ENCODE measurements at places on chromosomes 3 and 15.

GRCh38 chr3:46501702-46502101, 3.9 kb downstream of the RTP3 start:
- DNase-seq = no peak

- DNase-seq = no peak
Measured at GRCh38 chr3:125556314-125556713, 36.3 kb upstream of the SNX4 start.

GRCh38 chr3:47912006-47912504, 104.2 kb downstream of the MAP4 start:
- DNase-seq = no peak

GRCh38 chr3:55085231-55085630, 157.4 kb upstream of the LRTM1 start:
- DNase-seq = no peak

DNA sequence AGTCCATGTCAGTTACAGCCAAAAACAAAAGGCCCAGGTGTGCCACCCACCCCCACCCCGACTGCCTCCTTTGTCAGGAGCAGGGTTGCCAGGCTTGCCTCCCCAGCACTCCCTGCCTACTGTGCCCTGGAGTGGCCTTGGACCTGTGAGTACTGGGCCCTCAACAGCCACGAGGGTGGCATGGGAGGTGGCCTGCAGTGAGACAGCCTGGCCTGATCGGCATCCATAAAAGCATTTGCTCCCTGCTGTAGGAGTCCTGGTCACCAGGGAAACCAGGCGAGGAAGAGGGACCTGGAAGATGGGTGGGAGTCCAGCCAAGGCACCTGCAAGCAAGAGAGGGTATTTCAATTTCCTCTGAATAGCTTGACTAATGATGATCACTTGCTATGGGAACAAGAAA, 56.4 kb upstream of the KCNMB2 start:
- DNase-seq = no peak

- DNase-seq = no peak
Measured at GRCh38 chr3:76134166-76134565, 348.8 kb upstream of the ZNF717 start.

GRCh38 chr3:150022381-150023238, 51.9 kb upstream of the PFN2 start:
- DNase-seq = no peak

DNA sequence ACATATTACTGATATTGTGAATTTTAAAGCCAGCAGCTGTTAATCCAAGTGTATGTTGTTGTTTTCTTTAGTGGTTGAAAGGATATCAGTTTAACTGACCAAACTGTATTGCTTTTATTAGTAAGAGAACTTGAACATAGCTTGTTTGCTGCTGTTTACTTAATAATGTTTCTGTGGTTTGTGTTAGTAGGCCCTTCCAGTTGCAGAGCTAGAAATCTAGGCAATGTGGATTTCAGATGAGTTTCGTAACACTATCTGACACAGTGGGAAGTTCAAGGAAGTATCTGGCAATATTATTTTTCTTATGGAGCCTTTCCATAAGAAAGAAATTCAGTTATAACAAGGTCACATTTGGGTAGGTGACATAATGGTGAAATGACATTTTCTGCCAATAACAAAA, 18.5 kb downstream of the ZNF609 start:
- no peak for DNase-seq

DNA sequence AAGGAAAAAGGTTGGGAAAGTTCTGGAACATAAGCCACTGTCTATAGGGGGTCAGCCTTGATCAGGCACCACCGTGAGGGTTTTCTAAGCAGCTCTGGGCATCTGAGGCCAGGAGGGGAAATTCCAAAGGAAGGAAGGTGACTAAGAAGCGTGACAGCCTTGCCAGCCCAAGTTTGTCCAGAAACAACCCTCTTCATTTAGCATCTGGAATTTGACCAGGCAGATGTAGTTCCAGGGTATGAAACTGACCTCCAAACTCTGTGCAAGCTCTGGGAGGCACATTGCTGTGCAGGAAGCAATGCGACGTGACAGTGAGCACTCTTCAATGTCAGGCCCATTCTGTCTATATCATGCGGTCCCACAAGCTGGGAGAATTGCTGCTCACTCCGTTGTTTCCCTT, 85.4 kb upstream of the TPM1 start:
- no peak for DNase-seq

- no peak for DNase-seq
Measured at GRCh38 chr3:110814170-110815007, 257.2 kb upstream of the NECTIN3 start.

- peak; percentile 43 for DNase-seq
Measured at GRCh38 chr3:4978204-4978965, 852 bp upstream of the BHLHE40 start.

DNA sequence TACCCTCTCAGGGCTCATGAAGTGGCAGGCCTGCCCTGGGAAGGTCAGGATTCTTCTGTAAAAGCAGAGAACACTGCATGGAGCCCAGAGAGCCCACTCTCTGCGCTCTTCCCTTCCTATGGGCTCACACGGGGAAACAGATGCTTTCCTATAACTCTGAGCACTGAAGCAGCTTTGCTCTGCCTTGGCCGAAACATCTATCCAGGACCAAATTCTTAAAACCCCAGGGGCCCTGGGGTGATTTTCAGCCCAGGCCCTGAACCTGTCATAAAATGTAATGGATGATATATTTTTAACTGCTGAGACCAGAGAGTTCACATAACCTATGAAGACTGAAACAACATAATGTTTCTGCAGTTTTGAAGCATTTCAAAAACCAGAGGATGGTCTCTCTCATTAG, 249.9 kb upstream of the CTDSPL start:
- DNase-seq = no peak

GRCh38 chr3:178456621-178457285, 79.5 kb upstream of the KCNMB2 start:
- DNase-seq = no peak

GRCh38 chr3:127485396-127486170, 105.0 kb downstream of the TPRA1 start:
- DNase-seq = no peak

- no peak for DNase-seq
Measured at GRCh38 chr3:76107935-76108570, 322.7 kb upstream of the ZNF717 start.

DNA sequence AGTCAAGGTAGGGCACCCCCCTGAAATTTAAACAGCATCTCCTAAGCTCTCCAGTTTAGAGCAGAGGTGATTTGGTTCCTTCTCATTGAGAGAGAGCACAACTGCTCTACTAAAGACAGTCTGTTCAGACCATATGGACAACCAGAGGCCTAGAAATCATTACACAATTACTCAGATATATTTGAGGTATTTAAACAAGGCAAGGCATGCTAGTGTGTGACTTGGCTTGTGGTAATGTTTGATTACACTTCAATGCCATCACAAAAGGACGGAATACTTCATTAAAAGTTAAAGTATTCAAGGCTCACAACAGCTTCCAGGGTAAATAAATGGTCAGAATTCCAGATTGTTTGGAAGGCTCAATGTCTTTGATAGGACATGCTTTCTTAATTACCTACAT, 110.2 kb downstream of the LRTM1 start:
- DNase-seq = no peak

GRCh38 chr15:28952666-28953491, 67.1 kb downstream of the APBA2 start:
- no peak for DNase-seq

- DNase-seq = no peak
Measured at GRCh38 chr15:93866948-93867347, 364.4 kb upstream of the MCTP2 start.

- no peak for DNase-seq
Measured at GRCh38 chr3:46480491-46481195, 15.9 kb upstream of the LTF start.

DNA sequence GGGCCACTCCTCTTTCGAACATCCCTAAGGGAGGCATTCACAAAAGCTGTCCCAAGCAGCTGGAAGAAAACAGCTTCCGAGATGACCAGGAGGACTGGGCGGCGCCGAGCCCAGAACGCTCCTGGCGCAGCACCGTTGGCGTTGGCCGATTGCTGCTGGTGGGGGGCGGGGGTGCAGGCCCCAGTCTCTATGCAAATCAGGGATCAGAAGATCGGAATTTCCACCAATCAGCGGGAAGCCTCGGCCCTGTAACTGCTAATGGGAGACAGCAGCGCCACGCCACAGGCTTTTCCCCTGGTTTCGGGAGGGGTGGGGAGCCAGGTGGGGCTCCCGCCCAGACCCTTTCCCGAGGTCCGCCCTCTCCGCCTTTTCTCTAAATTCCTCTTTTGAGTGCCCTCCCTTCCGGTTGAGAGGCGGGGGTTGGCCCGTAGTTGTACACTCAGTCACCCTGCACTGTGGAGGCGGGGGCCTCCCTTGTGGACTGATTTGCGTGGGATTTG, 27.0 kb downstream of the HMCES start:
- no peak for DNase-seq

- DNase-seq = no peak
Measured at GRCh38 chr3:54988838-54989630, 61.2 kb upstream of the LRTM1 start.

DNA sequence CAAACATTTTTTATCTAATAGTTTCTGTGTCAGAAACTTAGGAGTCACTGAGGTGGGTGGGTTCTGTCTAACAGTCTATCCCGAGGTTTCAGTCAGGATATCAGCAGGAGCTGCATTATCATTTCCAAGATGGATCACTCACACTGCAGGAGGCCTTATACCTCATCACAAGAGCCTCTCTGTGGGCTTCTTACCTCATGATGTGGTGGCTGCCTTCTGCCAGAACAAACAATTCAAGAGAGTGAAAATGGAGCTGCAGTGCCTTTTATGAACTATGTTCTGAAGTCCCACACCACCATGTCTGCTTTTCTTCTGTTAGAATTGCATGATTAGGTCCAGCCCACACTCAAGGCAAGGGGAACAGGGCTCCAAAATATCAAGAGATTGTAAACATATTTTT, 27.9 kb downstream of the RFX7 start:
- no peak for DNase-seq

DNA sequence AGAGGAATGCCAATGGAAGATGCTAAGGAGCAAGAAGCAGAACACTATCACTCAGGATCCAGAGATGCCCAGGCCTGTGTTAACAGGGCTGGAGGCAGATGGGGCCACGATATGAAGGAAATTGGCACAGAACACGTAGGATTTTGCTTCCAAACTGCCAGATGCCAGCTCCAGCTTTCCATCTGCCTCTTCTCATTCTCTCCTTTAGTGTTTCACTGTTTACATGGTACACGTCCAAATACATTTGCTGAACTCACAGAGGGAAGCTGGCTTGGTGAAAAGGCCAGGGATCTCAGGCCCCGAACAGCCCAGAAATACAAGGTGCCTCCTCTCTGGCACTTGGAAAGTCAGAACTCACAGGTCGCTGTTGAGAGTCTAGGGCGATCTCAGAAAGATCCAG, 187.0 kb downstream of the NTRK3 start:
- DNase-seq = no peak

- no peak for DNase-seq
Measured at GRCh38 chr3:152019508-152019907, 146.1 kb downstream of the SUCNR1 start.

GRCh38 chr15:73575636-73576247, 57.4 kb downstream of the NPTN start:
- no peak for DNase-seq

- DNase-seq = no peak
Measured at GRCh38 chr3:21462141-21462540, 288.9 kb downstream of the ZNF385D start.

DNA sequence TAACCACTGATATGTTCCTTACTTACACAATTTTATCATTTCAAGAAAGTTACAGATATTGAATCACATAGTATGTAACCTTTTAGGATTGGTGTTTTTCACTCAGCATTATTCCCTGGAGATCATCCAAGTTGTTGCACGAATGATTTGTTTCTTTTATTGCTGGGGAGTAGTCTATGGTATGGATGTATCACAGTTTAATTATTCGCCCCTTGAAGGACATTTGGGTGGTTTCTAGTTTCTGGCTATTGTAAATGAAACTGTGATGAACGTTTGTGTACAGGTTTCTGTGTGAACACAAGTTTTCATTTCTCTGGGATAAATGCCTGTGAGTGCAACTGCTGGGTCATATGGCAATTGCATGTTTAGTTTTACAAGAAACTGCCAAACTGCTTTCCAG, 68.8 kb downstream of the NMNAT3 start:
- no peak for DNase-seq

GRCh38 chr15:83767741-83768140, 113.8 kb downstream of the ADAMTSL3 start:
- no peak for DNase-seq

GRCh38 chr3:13595485-13595884, 46.6 kb downstream of the FBLN2 start:
- DNase-seq = no peak

- DNase-seq = no peak
Measured at GRCh38 chr3:29286478-29287240, 5.8 kb downstream of the RBMS3 start.

DNA sequence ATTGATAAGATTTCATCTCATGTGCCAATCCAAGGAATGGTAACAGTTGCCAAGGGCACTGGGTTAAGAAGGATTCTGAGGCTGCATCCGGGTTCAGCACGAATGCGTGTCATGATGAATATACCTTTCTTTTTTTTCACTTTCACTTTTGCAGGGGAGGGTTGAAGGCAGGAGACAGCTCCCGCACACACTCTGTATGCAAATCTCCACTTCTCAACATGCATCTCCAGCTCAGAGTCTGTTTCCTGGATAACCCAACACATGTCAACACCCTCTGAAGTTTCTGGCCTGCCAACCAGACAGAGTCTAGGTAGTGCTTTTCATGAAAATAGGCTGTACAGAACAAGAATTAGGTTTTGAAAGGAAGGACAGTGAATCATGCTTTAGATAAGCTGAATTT, 21.6 kb downstream of the B4GALT4 start:
- no peak for DNase-seq

DNA sequence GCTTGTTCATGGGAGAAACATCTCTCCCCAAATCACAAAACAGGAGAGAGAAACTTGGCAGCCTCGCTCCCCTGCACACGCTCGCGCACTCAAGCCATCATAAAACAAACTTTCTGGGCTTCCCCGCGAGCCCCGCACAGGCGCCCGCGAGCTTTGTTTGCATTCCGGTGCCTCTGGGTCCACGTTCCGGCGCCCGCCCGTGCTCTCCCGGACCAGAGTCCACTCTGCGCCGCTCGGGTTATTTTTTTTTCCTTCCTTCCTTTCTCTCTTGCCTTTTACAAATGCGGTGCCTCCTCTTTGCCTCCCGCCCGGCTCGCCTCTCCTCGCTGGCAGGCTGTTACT, 363 bp downstream of the MAGI1 start:
- no peak for DNase-seq

DNA sequence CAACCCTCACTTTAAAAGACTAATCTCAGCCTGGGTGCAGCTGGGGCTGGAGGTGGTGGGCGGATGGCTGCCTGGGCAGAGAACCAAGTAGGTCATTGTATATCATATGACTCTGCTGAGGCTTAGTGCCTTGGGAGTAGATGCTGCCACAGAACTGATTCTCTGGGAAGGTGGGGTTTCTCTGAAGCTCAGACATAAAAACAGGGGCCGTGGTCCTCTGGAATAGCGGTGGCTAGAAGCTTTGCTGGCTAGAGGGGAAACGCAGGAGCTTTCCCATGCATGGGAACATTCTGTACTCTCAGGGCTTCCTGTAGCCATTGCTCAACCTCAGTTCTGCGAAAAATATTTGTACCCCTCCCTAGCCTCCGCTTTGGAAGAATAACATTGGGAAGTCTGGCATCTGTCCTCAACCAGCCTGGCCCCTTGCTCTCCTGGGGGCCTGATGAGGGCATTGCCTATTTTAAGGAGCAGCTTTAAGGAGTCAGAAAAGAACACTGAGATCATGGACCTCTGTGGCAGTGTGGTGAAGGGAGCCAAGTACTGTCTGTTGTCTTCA, 14.7 kb downstream of the TIMP4 start:
- DNase-seq = no peak

GRCh38 chr15:42058791-42059190, 35.6 kb downstream of the PLA2G4D start:
- DNase-seq = no peak

- DNase-seq = no peak
Measured at GRCh38 chr3:23270423-23270822, 67.3 kb downstream of the UBE2E2 start.

Measured in activated CD4-positive, alpha-beta T cell treated with anti-CD3 and anti-CD28 coated beads for 1 hour (primary cell).